ENCODE measurements at places on chromosomes 12 and 14.

DNA sequence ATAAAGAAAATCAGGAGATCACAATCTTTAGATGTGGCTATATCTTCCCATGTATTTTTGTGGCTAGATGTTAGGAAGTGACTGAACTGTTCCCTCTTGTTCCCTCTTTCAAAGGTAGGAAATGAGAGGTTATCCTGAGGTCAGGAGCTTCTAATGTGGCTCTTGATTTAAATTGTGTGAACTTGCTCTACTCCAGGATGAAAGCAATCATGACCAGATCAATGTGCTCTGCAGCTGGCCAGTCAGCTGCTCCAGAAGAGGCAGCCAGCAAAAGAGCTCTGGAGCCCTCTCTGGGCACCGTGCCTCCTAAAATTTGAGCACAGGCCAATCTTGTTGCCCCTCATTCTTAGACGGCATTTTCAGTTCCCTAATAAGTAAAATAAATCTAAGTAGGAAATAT lies 32.0 kb downstream of the CDK17 start:
- DNase-seq, result no peak

DNA sequence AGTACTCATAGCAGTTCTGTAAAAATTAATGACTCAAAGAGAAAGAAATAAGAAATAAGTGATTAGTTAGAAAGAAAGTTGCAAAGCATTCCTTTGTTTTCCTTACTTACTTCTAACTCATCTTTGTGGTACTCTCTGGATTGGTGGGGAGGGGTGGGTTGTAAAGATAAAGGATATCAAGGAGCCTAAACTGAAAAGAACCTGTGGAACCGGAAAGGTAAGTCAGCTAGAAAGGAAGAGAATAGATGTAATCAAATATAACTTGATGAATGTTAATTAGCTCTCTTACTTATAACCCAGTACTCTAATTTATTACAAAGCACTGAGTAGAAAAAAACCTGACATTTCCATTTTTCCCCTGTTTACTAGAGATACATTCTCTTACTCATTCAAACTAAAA lies 37.5 kb upstream of the KRR1 start:
- DNase-seq, result no peak

- no peak for DNase-seq
Observed at GRCh38 chr12:12357719-12358461, 1.0 kb downstream of the BORCS5 start.

DNA sequence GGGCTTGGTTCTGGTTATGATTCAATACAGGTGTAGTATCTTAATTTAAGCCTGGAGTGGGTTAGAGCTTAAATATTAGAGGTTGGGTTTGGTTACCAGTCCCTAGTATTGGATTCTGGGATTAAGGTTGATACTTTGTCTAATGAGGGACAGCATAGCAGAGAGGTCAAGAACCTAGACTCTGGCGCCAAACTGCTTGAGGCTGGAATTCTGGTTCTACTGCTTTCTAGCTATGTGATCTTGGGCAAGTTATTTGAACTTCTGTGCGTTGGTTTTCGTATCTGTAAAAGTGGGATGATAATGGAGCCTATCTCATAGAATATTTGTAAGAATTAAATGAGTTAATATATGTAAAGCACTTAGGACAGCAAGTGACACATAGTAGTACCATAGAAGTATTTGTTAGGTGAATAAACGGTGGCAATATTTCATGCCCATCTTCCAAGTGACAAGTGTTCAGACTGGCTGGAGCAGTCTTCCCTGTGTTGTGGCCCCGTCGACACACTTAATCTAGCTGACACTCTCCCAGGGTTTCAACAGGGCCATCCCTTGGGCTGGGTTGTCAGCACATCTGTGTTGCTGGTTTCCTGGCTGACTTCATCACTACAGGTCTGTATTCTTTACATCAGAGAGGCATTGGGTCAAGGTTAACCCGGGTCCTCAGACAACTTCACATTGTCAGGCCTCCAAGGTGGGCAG lies 3.0 kb downstream of the ENDOU start:
- DNase-seq, result no peak

- DNase-seq, result no peak
Observed at GRCh38 chr14:97033556-97034081, 236.4 kb downstream of the VRK1 start.

- DNase-seq, result no peak
Observed at GRCh38 chr12:113089839-113090238, 33.3 kb downstream of the DTX1 start.

- DNase-seq, result no peak
Observed at GRCh38 chr12:72256725-72257124, 15.4 kb upstream of the TRHDE start.

DNA sequence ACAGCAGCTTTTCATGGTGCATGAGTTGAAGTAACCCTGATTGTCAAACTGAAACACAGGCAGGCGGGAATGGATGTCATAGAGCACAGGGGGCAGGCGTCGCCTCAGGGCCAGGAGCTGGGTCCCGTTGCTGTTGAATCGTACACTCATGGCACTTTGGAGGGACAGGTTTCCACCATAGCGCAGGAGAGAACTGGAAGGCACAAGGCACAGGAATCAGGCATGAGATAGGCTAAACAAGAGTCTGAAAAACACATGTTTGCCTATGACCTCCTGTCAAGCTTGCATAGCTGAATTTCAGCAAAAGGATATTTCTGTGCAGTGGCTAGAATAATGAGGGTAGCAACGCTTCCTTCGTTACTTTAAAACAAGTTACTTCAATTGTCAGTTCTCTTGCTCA lies 61.2 kb downstream of the DCAF5 start:
- no peak for DNase-seq

DNA sequence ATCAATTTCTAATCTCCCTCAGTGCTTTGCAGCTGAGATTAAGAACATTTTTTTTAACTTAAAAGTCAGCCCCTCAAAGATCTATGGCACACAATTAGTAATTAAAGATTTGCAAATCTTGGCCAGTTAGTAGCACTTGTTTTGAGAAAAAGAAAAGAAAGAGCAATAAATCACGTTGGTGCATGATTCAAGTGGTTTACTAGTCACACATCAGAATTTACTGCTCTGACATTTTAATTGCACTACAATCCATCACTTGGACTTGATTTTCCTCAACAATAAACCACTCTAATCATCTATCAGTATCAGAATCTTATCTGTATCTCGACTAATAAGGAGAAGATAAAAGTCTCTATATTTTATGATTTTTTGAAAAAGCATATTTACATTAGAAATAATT lies 154.3 kb downstream of the HELB start:
- no peak for DNase-seq
